ENCODE measurements at places on chromosomes 2 and 18.

DNA sequence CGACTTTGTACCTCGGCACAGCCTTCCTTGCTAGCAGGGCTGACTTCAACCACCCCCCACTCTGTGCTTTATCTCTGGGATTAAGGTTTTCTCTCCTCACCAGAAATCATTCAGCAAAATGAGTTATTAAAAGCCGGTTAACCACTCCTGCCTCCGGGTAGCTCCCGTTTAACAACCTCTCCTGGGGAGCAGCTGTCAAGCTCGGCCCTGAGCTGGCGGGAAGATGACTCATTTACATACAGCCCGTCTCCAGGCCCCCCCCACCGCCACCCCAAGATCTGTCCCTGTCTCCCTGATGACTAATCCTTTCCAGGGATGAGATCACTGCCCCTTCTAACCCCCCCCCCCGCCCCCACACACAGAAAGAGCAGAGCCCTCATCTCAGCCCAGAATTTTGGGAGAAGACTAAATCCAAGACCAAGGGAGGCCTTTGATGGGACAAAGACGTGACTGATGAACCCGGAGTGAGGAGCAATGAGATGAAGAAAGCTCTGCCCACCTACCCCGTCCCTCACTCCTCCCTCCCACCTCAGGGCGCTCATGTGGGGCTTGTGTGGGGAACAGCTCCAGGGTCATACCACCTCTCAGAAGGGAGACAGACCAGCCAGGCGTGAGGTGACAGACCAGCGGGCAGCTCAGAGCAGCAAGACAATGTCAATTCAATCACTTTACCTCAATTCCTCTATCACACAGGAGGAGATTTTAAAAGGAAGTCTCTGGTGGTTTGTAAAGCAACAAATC, 131.4 kb downstream of the MSH2 start:
- DNase-seq: no peak

GRCh38 chr2:6401301-6401700, 464.4 kb downstream of the CMPK2 start:
- no peak for DNase-seq

DNA sequence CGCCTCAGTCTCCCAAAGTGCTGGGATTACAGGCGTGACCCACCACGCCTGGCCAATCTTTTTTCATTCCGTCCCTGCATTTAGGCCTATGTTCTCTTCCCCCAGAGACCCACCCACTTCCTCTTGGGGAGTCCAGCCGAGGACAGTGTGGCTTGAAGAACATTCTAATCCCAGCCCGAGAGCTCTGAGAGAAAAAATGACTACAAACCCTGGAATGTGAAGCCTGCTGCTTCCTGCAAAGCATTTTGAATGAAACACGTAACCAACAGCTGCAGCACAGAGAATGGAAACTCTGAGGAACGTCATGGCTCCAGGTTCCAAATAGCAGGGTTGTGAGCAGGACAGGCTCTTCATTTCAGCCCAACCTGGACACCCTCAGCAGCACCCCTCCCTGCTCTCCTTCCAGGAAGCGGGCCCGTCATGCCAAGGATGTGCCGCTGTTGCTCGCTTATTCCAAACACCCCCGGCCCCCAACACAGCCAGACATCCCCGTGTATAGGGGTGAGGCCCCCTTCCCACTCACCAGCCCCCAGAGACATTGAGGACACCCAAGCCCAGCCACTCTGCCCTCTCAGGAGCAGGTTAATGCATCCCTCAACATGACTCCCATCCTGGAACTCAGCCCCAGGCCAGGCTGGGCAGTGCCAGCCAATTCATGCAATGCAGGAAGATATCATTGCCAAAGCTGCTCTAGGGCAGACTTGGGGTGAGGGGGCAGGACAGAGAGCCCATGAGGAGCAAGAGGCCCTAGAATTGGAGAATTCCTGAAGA, 139.8 kb downstream of the ZFP36L2 start:
- DNase-seq: no peak

GRCh38 chr2:160010361-160011145, 51.9 kb downstream of the PLA2R1 start:
- no peak for DNase-seq

DNA sequence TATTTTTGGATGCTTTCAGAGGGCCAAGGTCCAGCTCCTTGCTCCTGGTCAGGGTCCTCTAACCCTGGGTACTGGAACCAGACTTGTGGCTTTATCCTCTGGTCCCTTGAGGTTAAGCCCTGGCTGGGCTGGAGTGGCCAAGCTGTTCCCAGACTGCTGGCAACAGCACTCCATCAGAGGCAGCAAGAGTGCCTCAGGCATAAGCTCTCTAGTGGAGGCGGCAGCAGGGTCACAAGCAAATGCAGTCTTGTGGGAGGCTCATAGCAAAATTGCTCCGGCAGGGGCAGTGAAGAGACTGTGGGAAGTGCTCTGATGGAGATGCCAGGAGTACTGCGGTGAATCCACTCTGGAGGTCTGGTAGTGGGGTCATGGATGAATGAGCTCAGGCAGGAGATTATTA, 128.9 kb upstream of the OTOS start:
- DNase-seq: no peak

DNA sequence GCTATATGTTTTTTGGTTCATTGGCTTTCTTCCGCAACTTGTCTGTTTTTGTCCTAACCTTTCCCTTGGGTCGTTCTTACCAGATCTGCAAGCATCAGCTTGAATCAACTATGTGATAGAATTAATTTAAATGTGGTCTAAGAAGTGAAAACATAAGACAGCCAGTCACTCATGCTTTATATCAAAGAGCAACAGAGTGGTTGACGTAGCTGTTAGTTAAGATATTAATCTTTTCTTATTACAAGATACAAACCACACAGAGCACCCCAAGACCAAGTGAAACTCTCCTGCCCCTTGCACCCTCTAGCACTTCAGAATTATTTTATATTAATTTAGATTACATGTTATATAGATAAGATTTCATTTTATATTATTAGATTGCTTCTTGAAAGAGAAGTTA, 15.2 kb downstream of the IL18RAP start:
- DNase-seq: no peak

- DNase-seq: no peak
Measured at GRCh38 chr18:61949946-61950345, 57.1 kb upstream of the RNF152 start.

DNA sequence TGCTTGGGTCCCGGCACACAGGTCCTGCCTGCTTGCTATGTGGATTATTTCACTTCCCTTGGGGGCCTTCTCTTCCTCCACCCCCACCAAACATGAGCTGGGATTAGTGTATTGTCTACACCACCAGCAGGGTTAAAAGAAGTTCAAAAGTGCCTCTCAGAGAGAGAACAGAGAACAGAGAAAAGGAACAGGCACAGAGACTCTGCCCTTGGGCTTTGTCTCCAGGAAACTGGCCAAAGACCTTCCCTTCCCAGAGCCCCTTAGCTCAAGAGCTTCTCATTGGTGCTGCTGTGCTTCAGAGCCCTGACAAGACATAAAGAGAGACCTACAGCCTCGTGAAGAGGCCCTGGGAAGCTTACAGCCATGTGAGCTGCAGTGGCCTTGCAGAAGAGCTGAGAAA, 7.1 kb upstream of the FIGLA start:
- DNase-seq: no peak

- no peak for DNase-seq
Measured at GRCh38 chr2:140865837-140866236, 1265.0 kb downstream of the LRP1B start.

DNA sequence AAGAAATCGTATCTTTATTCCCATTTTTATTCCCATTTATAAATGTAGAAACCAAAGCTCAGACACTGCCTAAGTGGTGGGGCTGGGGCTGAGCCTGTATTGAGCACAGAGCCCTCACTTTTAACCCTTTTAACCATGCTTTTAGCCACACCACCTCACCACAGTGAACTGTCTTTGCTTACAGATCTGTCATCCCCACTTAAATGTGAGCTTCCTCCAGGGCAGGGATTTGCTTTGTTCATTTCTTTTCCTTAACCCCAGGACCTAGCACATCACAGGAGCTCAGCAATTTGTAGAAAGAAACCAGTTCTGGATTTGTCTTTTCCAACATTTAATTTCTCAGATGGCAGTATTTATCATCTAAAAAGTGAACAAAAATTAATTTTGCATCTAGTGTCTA, 2.2 kb downstream of the BOD1L2 start:
- DNase-seq: no peak

DNA sequence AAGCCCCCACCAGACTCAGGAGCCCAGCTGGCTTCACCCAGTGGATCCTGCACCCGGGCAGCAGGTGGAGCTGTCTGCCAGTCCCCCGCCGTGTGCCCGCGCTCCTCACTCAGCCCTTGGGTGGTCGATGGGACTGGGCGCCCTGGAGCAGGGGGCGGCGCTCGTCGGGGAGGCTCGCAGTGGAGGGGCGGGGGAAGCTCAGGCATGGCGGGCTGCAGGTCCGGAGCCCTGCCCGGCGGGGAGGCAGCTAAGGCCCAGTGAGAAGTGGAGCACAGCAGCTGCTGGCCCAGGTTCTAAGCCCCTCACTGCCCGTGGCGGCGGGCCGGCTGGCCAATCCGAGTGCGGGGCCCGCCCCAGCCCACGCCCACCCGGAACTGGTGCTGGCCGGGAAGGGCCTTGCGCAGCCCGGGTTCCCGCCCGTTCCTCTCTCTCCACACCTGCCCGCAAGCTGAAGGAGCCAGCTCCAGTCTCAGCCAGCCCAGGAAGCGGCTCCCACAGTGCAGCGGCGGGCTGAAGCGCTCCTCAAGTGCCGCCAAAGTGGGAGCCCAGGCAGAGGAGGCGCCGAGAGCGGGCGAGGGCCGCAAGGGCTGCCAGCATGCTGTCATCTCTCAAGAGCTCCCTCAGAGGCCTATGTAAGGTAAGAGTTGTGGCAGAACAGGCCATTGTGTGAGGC, 1307.8 kb upstream of the TMEFF2 start:
- DNase-seq: no peak

DNA sequence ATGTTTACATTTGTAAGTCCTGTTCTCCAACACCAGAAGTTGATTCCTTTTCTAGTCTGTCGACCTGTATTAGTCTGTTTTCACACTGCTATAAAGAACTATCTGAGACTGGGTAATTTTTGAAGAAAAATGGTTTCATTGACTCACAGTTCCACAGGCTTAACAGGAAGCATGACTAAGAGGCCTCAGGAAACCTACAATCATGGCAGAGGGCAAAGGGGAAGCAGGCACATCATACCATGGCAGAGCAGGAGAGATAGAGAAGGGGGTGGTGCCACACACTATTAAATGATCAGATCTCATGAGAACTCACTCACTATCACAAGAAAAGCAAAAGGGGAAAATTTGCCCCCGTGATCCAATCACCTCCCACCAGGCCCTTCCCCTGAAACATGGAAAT, 112.8 kb upstream of the MAP3K20 start:
- no peak for DNase-seq

DNA sequence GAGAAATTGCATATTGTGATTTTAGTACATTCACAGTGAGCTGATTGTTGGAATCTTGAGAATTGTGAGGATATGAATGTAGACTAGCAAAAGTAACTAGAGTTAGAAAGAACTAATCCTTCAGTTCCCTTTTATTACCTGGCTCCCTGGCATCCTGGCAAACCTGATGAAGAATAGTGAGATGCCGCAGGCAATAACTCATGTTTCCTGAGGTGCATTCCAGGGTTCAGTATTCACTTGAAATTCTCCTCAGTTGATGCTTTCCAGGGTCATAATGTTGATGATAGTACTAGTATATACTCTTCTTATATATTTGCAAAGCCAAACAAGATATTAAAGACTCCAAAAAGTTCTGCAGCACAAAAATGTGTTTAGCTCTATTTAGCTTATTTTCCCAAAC, 432.1 kb upstream of the CELF4 start:
- DNase-seq: no peak

- DNase-seq: no peak
Measured at GRCh38 chr2:26816893-26817292, 31.0 kb downstream of the CENPA start.

DNA sequence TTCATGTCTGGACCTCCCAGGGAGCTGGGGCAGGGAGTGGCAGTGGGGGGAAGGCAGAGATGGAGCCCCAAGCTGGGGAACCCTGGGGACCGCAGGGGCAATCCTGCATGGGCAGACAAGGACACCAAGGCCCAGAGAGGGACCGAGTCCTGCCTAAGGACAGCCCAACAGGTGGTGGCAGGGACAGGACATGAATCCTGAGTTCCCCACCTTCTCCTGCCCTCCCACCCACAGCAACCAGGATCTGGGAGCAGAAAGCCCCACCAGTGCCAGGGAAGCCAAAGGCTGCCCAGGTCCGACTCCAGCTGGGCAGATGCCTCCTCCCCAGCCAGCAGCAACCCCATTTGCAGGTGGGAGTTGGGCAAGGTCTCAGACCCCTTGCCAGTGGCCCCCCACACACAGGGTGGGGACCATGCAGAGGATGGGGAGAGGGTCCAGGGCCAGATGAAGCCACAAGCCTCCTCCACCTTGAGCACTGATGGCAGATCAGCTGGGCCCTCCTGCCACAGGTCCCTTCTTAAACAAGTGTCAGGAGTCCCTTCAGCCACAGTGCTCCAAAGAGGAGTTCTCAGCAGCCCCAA, 6.3 kb downstream of the ADRA2B start:
- no peak for DNase-seq

DNA sequence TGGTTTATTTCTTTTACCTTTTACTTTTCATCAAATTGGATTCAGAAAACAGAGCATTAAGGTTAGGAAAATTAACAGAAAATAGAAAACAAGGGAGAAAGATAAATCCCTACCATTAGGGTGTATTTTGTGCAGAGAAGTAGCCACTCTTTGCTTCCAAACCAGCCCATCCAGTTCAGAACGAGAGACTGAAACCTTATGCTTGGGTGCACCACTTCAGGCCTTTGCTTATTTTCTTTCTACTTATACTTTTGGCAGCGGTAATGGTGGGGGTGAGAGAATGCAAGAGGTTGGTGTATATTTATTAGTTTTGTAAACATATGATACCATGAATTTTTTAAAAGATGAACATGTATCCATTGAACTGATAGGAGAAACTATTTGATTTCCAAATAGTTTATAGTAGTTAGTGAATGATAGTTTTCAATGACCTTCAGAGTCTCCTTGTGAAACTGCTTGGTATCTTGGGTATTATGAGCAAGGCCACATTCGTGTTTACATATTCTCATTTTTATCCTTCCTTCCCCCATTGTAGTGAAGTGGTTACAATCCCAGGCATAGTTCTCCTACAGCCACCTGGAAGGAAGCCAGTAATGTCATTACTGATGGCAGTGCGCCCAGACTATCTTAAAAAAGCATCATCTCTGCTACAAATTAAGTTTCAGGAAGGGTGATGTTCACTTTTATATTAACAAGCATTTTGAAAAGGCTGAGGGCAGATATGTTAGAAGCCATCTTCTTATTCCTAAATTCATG, 60.8 kb downstream of the MFSD6 start:
- DNase-seq: no peak

GRCh38 chr2:240927390-240927781, 21.2 kb downstream of the CROCC2 start:
- DNase-seq: no peak

GRCh38 chr2:239629926-239630617, 229.3 kb upstream of the HDAC4 start:
- no peak for DNase-seq

DNA sequence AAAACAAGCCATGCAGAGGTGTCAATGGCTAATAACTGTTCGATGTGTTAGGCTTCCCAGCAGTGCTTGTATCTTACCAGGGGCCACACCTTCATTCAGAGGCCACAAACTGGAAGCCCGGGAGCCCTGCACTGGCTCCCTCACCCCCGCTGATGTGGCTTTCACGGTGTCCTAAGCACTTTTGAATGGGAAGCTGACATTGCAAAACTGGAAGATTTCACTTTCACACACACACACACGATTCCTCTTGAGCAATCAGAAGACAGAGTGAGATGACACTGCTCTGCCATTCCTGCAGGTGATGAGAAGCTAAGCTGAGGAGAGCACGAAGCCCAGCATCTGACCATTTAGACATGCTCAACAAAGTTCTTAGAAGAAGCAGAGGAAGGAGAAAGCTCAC, 8.6 kb upstream of the ZNF407 start:
- no peak for DNase-seq

GRCh38 chr2:134621939-134622705, 96.7 kb downstream of the TMEM163 start:
- DNase-seq: no peak
